ENCODE measurements at places on chromosomes 11 and 22. TPM values are rescaled to one million over a fixed set of nuclear protein-coding genes. Genes with fewer than 3 reads are reported as not detected.

GTSE1 gene
- 0.64 TPM for total RNA-seq

GRCh38 chr22:34804604-34805003, 261.4 kb upstream of the ISX start:
- DNase-seq = no peak

GRCh38 chr11:44530413-44531115, 34.9 kb upstream of the CD82 start:
- DNase-seq = no peak

DNA sequence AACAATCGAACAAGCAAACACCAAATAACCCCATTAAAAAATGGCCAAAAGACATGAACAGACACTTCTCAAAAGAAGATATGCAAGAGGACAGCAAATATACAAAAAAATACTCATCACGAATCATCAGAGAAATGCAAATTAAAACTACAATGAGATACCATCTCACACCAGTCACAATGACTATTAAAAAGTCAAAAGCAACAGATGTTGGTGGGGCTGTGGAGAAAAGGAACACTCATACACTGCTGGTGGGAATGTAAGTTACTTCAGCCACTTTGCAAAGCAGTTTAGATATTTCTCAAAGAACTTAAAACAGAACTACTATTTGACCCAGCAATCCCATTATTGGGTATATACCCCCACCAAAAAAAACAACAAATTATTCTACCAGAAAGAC, 51.3 kb upstream of the FLI1 start:
- no peak for DNase-seq
